ENCODE measurements at places on chromosomes 11 and 22. TPM values are rescaled to one million over a fixed set of nuclear protein-coding genes. Genes with fewer than 3 reads are reported as not detected.

Gene MMP11
- 0.23 TPM for total RNA-seq

Gene SLC25A17
- 23.7 TPM for total RNA-seq

Gene EIF3M
- 399 TPM for total RNA-seq

Gene KRTAP5-10
- total RNA-seq, result not detected

Gene ELMOD1
- total RNA-seq, result 0.05 TPM

Gene SPON1
- total RNA-seq, result not detected

Gene MISFA
- total RNA-seq, result 2.1 TPM

Gene AQP11
- 1.3 TPM for total RNA-seq

Gene DCDC1
- 0.40 TPM for total RNA-seq

Gene MS4A15
- total RNA-seq, result not detected

Gene APOBEC3C
- 26.9 TPM for total RNA-seq

Gene LINC01488
- total RNA-seq, result not detected

Gene PELI3
- 4.3 TPM for total RNA-seq

Gene SFI1
- total RNA-seq, result 8.0 TPM

Gene MMP7
- 23.2 TPM for total RNA-seq

Gene OR4C15
- not detected for total RNA-seq

Gene LMO1
- 3.0 TPM for total RNA-seq

Gene GGTLC3
- not detected for total RNA-seq

Gene ARHGAP42
- 5.2 TPM for total RNA-seq

Gene OR4A5
- total RNA-seq, result not detected

Gene SLC22A25
- not detected for total RNA-seq

Gene LDHAL6A
- total RNA-seq, result not detected

Gene RANGAP1
- 83.8 TPM for total RNA-seq

Gene PATE2
- total RNA-seq, result not detected

Data from A549 treated with Hydrocortisone at 1 μM for 4 hours (cell line).